CD4-positive, alpha-beta T cell (primary cell): ENCODE measurements at places on chromosomes 5 and 9.

DNA sequence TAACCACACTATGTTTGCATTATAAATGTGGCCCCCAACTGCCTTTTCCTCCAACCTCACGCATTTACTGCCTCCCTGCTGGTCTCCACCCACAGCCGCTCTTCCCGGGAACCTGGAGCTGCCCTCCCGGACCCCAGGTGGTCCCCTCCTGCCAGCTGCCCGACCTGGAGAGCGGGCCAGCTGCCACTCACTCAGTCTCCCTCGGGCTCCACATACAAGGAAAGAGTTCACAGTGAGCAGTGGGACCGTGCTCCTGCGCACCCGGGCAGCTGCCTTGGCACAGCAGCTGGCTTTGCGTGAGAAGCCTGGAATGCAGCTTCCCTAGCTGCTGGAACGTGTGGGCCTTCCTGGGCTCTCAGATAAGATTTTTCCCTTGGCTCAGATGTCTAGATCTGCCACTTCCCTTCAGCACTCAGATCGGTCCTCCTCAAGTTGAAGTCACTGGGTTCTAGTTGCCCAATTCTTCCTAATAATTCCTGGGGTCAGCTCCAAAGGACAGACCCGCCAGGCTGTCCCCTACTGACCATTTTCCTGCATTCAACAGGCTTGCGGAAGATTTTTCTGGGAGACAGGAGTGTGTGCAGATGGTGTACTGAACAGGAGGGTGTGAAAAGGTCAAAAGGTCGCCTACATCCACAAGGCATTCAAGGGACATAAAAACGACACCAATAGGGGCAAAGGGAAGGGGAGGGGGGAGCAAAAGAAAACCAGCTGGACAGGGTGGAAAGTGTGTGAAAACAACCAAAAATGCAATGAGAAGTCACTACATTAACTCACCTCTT, 69.1 kb downstream of the MYO10 start:
- DNase-seq = no peak

- no peak for DNase-seq
Observed at GRCh38 chr5:34622098-34622400, 34.1 kb upstream of the RAI14 start.

DNA sequence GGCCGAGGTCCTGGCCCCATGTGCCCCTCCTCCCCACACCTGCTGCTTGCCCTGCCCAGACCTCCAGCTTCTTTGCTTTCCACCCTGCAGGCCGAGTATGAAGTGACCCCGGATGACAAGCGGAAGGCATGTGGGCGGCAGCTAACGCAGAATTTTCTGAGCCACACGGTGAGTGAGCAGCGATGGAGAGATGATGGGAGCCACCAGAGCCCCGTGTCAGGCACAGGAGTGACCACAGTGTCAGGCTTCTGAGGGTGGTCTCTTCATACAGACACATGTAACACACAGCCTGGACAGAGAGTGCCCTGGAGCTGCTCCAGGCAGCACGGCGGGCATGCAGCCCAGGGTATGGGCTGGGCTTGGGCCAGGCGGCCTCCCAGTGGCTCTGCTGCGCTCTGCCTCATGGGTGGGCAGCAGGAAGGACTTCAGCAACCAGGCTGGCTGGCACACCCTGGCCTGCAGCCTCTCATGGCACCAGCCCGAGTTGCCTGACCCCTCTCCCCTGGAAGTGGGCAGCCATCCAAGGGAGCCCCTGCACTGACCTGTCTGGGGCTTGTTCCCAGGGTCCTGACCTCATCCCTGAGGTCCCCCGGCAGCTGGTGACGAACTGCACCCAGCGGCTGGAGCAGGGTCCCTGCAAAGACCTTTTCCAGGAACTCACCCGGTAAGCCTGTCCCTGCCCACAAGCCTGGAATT, 5.8 kb downstream of the GRK6 start:
- no peak for DNase-seq

DNA sequence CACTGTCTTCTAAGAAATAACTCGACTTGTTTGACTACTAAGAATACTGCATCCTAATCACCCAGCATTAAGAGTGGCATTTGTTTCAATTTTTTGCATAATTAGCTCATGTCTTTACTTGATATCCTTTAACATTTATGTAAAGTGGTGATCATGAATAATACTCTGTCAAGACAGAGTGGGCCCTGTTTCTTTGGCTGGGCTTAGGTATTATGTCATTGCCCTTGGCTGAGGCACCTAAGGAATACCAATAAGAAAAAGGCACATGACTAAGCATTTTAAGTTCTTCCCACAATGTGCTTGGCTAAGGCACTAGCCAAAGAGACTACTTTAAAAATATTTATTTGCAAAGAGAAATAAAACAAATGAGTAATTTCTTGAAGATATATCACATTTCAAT, 308.1 kb downstream of the CTNND2 start:
- DNase-seq = no peak

DNA sequence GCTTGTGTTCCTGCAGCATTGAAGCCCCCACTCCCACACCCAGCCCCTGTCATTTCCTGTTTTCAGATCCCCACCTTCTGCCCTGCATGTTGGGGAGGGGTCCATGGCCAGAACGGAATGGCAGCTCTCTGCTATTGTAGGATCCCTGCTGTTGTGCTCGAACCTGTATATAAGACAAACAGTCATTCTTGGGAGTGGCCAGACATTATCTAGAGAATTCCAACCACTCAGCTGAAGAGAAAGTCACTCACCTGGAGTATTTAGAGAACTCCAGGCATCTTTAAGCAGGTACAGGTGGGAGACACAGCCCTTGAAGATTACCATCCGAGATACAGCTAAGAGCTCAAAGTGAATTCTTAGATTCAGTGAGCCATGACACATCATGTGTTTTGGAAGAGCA, 96.1 kb downstream of the C9orf152 start:
- no peak for DNase-seq

DNA sequence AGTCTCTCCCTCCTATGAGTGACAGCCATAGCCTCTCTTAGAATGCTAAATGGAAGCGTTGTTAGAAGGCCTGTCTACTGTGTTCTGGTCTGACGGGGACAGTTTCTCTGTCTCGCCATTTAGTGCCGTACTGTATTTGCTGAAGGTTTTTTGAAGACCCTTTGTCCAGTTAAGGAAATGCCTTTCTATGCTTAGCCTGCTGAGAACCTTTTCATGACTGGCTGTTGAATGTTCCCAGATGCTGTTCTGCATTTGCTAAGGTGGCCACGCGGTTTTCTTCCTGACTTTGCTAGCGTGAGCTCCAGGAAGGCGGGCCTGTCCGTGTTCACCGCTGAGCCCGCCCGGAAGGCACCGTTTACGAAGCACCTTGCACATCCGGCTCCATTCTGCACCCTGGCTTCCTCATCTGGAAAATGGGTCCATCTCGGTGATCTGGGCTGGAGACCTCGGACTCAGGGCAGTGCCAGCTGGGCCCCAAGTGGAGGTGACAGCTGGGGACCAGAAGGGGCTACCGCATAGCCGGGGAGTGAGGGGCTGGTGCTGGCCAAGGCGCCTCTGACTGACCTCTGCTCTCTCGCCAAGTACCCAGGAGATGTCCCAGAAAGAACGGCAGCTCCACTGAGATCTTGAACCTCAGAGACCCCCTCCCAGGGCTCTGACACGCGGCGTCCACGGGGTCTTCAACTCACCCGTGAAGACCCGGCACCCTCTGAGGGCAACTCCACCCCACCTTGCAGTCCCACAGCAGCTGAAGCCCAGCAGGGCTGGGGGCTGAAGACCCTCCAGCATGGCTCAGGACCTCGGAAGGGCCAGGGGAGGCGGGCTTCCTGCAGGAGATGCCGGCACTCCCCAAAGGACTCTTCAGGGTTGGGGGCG, 52.5 kb upstream of the NKD2 start:
- DNase-seq = no peak

- no peak for DNase-seq
Observed at GRCh38 chr5:123007754-123008153, 28.8 kb downstream of the PPIC start.
